ENCODE measurements at places on chromosomes 1 and 21.

DNA sequence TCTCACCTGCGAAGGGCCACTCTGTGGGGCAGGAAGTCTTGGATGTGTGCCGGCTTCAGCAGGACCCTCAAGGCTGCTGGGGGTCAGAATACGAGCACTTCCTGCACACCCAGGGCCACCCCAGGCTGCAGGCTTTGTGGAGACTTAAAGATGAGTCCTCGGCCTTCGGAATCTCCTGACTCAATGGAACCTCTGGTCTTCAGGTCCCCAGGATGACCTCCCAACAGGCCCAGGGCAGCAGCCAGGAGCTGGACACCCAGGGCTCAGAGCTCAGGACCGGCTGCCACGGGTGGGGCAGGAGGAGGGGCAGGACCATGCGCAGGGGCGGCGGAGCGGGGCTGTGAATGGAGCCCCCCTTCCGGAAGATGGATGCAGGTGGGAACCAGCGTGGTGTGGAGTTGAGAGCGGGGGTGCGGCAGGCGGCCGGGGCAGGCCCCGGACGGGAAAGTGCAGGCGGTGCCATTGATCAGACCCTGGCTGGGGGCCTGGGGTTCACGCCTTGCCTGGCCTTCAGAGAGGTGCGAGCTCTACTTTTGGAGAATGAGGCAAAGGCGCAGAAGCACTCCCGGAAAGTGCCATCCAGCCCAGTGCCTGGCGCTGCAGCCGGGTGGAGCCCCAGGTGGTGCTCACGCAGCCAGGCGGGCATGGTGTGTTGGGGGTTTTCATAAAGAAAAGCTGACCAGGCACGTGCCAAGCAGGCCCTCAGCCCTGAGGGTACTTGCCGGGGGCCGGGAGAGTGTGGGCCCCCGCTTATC lies 10.4 kb downstream of the COL18A1 start:
- DNase-seq = no peak

GRCh38 chr1:233673261-233673946 lies 59.5 kb downstream of the KCNK1 start:
- DNase-seq = no peak

DNA sequence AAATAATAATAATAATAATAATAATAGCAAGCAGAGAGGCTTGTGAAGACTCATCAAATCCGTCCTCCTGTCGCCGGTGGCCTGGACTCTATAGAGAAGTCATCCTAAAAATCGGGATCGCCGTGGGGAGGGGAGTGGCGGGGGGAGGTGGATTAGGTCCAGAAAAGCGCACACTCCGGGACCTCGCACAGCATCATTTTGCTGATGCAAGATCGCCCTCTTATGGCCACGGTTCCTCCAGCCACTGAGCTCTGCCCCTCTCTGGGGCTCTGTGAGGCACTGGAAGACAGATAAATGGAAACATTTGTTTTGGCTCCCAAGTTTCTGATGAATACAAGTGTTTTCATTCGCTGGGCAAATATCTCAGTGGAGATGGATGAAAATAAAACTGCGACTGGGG lies 612.0 kb downstream of the MATN1 start:
- DNase-seq = no peak

DNA sequence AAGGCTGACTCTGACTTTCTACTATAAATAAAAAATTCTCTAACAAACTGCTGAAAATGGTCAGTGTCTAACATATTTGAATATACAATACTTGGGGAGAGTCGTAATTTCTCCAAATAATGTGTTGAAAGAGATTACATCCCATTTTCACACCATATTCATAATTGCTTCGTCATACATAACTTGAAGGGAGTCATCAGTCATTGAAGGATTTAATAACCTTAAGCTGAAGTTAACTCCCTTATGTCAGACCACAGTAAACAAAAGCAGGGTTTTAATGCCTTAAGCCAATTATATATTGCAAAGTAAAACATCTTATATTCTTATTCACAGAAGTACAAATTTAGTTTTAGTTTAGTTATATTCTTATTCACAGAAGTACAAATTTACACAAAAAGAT lies 129.9 kb downstream of the RERE start:
- no peak for DNase-seq

DNA sequence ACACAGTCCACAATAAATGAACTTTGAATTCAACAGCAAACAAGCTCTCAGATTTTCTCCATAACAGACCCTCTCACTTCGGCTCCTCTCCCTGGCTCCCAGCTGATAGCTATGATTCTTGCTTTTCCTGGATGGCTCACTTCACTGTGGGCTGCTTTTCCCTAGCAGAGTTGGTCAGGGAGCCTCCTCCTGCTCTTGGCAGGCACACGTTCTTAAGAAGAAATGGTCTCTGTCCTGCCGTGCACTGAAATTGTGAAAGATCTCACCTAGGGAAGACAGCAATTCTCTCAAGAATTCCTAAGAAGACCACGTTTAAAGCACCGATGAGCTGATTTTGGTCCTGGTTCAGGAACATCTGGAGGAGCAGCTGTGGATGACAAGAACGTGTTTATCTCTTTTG lies 148.5 kb upstream of the KCNK2 start:
- DNase-seq = no peak

DNA sequence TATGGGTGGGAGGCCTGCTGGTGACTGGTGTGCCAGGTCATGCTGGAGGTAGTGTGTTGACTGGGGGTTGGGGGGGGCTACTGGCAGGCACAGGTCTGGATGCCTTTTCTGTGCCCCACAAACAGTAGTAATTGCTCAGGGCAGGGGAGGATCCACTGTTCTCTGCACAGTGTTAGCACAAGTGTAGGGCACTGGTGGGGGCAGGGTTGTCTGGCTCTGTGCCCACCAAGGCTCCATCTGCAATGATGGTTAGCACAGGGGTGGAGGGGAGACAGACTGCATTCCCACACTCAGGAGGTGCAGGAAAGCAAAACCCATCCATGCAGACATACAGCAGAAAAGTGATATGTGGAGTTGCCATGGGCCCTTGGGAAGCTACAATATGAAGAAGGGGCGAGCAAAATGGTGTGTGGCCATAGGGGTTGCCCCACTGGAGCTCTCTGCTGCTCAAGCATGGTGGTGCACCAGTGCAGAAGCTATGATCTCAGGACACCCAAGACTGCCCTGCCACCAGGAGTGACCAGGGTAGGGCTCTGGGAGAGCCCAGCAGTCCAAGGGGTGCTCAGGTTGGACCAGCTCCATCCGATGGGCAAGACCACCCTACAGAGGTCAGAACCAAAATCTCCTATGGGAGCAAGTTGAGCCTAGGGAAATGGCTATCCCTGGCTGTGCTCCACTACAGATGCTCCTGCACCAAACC lies 122.2 kb upstream of the KCTD3 start:
- DNase-seq = no peak

- no peak for DNase-seq
These were observed 120.7 kb downstream of the LEPR start for GRCh38 chr1:65541161-65541560.

GRCh38 chr1:204575221-204576190 lies 59.3 kb downstream of the MDM4 start:
- DNase-seq = no peak

DNA sequence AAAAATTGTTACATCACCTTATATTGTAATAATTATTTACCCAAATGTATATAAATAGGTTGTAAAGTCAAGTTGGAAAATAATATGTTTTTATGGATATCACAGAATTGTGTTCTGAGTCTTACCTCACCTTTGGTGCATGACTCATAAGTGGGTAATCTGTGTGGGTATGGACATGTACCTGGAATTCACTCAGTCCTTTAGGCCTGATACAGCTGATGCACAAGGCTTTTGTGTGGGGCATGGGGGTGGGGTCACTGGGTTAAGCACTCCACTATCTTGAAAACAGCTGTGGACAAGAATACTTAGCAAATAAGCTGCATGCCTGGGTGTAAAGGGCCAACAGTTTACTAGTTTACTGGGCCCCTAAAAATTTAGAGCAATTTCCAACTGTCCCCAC lies 34.4 kb downstream of the INKA2 start:
- DNase-seq = no peak

DNA sequence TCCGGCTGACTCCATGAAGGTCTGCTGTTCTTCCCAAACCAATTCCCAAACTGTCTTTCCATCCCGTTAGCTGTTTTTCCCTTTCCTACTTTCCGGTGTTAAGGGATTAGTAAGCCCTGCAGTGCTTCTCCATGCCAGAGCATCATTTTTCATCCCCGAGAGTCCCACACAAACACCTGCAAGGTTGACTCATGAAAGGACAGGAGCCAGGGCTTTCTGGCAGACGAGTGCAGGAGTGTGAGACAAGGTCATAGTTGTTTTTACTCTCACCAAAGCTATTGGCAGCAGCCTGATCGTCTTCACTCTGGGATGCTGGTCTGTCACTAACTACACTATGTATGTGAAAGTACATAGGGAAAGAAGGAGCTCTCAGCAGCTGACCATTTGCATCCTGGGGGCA lies 10.2 kb upstream of the BECN2 start:
- no peak for DNase-seq

- DNase-seq = no peak
These were observed 11.4 kb upstream of the SLAMF1 start for GRCh38 chr1:160658162-160658813.

DNA sequence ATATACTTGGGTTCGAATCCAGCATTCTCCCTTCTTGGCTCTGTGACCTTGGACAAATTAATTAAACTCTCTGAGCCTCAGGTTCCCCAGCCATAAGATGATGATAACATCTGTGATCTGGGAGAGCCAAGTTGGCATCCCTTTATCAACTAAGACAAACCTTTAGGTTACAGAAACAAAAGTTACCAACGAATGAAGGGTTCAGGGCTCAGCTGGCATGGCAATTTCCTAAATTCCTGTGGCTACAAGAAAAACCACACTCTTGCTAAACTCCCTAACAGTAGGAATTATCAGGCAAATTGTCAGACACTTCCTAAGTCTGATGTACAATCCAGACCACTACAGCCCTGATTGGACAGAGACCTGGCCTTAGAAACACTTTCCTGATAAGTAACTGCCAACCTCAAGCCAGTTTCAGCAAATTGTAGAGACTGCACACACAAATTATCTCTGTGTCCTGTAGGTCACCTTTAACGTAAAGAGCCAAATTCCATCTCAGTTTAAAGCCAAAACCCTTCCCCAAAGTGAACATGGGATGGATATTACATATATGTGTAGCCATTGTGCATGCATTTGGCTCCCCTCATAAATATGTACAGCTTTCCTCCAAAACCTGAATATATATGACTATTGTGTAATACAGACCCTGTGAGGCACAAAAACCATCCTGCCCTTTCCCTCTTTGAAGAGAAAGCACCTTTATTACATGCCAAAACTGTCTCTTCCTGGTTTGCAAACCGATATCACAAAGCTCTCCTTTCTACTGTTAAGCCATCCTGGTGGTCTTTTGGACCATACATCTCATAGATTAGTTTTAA lies 39.5 kb upstream of the EDARADD start:
- no peak for DNase-seq

DNA sequence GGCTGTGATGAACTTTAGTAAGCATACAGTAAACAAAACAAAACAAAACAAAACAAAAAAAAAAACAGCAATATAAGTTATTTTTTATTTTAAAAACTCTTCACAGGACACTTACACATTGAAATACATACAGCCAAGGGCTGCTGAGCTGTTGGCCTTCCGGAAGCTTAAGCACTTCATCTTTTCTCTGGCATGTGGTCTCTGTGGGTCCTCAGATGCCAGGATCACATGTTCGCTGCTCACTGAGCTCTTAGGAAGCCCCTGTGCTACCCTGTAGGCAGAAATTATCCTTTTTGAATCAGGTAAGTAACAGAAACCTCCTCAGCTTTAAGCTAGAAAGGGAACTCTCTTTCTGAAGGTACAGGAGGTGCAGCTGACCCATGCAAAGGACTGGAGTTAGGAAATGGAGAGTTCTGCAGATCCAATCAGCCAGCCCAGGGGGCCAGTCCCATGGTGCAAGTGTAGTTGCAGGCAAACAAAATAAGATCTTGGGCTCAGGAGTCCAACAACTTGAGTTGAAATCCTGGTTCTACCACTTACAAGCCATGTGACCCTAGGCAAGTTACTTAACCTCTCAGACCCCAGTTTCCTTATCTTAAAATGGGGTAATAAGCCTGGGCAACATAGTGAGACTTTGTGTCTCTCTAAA lies 22.4 kb upstream of the MED18 start:
- no peak for DNase-seq

DNA sequence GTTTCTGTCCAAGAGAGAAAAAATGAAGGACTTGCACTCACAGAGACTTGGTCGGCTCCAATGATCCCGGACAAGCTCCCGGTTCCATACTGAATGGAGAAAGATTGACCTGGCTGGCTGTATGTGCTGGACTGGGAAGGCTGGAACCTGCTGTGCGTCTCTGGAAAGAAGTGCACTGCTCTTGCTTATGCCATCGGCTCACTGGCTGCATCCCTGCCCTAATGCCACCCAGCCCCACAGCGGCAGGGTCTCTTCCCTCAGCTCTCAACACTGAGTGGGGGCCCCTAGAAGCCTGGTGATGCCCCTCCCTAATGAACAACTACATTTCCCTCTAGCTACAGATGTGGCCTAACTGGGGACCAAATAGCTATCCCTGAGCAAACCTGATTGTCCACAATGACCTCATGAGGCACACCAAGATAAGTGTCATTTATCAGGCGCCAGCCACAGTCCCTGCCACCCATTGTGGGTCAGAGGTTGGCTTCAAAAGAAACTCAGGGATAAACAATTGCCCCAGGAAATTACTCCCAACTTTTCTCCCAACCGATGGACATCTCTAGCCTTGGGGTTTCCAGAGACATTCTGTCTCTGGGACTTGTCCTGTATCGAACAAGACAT lies 2.6 kb downstream of the CTSE start:
- no peak for DNase-seq

DNA sequence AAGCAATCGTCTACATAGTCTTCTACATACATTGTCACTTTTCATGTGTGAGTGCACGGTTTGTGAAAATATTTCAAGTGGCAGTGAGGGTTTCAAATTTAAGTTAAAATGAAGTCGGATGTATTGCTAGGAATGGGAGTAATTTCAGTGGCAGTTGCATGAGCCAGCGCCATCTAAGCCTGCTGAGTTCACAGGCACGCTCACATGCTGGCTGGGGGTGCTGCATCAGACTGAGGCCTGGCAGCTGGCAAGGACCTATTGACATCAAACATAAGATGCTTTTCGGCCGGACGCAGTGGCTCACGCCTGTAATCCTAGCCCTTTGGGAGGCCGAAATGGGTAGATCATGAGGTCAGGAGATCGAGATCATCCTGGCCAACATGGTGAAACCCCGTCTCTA lies 80.7 kb downstream of the UBE4B start:
- DNase-seq = no peak

GRCh38 chr1:35598895-35599294 lies 25.8 kb downstream of the TFAP2E start:
- DNase-seq = no peak

DNA sequence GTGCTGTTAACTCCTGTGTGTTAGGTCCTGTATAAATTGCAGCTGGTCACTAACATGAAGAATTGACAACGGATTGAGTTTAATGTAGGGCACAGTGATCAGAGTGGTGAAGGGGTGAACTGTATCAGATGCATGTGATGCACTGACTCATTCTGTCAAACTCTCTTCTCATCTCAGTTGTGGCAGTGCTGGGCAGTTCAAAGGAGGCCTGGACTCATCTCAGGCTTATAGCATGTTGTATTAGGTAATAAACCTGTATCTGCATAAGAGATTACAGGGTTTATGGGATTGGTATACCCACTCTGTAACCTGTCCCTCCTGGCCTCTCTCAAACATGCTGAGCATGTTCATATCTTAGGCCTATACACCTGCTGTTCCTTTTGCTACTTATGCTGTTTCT lies 12.4 kb upstream of the GBP3 start:
- no peak for DNase-seq

- DNase-seq = no peak
These were observed 129.8 kb downstream of the PBX1 start for GRCh38 chr1:164688791-164689190.

- no peak for DNase-seq
These were observed 32.2 kb upstream of the SNX27 start for GRCh38 chr1:151579436-151580225.

GRCh38 chr1:53278298-53278725 lies 40.0 kb upstream of the MAGOH start:
- peak; percentile 60 for DNase-seq

Measured in activated T-helper 9 cell treated with anti-CD3 and anti-CD28 coated beads, Interleukin-2, amount 50 U/mL, for 16 hours (primary cell).